ENCODE measurements at places on chromosomes 1 and 21.

DNA sequence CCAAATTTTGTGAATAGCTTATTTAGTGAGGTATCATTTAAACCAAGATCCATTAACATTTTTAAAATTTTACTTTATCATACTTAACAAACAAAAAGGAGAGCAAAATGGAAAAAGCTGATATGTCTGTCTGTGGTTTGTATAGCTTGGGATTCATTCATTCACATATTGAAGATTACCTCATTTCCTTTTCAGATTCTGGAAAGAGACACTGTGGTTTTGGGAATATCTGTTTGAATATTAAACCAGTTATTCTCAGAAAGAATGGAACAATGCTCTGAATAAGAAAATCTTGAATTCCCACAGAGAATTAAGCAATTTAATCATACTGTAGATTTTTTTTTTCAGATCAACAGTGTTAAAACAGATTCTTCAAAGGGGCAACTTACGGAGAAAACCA lies 93.8 kb upstream of the PRDX6 start:
- no peak for ATAC-seq

GRCh38 chr1:171343727-171344472 lies 29.9 kb downstream of the FMO4 start:
- ATAC-seq = no peak

DNA sequence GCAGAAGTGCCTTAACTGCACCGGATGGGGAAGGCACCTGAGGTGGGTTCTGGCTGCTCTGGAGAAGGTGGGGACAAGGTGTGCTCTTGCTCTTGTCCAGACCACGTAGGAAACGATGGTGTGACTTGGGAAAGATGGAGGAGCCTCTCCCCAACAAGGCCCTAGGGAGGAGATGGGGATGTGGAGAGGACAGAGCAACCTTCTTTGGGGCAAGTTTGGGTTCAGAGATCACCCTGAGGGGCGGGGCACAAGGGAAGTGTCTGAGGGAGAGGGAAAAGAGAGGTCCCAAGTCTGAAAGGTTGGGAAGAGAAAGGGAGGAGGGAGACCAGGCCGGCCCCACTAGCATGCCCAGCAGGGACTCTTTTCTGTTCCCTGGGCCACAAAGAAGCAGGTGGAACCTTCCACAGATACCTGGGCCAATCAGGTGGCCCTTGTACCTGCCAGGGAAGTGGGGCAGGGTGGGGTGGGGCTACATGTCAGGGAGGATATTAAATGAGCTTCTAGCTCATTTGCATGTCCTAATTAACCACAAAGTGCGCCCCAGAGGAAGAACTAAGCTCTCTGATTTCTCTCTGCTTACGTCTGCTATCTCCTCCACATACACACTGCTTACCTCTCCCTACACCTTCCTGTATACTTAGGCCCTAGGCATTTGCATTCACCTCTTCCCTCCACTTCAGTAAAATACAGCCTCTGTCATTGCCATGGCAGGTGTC lies 15.9 kb downstream of the INKA2 start:
- no peak for ATAC-seq

DNA sequence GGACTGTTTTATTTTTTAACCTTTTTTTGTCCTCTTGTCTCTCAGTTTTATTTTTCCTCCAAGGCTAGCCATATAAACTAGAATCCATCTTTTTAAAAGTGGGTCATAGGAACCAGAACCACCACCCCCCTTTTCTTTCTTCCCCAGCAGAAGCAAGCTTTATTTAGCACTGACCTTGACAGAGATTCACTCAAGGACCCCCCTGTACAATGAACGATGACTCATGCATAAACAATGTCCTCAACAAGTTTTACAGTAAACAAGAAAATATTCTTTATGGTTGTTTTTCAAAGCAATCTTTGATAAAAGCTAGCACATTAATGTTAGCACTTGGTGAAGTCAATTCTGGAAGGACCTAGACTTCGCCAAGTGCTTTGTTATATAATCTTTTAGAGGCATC lies 14.1 kb downstream of the PKN2 start:
- no peak for ATAC-seq

DNA sequence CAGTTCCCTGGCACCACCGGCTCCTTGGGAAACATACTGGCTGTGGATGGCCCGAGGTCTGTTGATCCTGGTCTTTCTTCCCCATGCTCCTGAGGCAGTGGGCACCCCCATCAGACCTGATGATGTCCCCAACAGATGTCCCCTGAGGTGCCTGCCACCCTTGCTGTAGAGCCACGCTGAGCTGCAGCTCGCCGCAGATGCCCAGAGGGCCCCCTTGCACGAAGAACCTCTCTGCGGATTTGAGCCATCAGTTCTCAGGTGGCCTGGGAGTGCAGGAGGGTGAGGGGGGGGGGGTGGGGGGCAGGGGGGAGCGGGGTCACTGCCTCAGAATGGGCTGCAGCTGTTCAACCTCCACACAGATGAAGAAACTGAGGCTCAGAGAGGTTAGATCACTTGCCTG lies 60.9 kb downstream of the GLIS1 start:
- ATAC-seq = no peak

DNA sequence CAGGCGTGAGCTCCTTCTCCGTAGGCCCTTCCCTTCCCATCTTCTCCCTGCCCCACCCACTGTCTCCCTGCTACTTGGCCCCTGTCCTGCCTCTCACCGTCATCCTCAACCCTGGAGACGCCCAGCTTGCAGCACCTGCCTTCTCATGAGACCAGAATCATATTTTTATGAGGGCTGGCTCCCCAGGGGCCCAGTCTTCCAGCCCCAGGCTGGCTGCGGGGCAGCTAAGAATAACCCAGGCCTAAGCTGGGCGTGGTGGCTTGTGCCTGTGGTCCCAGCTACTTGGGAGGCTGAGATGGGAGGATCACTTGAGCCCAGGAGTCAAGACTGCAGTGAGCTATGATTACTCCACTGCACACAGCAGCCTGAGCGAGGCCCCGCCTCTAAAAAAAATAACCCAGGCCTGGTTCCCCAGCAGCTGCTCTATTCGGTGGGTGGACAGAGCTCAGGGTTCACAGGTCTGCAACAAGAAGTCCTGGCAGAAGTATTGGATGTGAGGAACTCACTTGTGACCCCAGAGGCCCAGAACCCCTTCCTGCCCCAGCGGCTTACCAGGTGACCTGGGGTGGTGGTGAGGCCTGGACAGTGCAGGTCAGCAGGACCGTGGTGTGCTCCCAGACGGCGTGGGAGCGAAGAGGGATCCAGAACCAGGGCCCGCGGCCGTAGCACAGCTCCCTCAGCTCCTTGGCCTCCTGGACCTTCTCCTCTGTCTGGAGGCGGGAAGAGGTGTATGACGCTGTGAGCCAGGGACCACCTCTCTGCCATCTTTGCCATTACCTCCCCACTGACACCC lies 6.4 kb downstream of the MYOM3 start:
- ATAC-seq = no peak

- peak; percentile 16 for ATAC-seq
Observed at GRCh38 chr1:38029685-38030511, 16.7 kb downstream of the POU3F1 start.

- no peak for ATAC-seq
Observed at GRCh38 chr1:44223187-44223610, 9.9 kb downstream of the DMAP1 start.

- ATAC-seq = no peak
Observed at GRCh38 chr1:17207540-17207939, 2.6 kb downstream of the PADI1 start.

DNA sequence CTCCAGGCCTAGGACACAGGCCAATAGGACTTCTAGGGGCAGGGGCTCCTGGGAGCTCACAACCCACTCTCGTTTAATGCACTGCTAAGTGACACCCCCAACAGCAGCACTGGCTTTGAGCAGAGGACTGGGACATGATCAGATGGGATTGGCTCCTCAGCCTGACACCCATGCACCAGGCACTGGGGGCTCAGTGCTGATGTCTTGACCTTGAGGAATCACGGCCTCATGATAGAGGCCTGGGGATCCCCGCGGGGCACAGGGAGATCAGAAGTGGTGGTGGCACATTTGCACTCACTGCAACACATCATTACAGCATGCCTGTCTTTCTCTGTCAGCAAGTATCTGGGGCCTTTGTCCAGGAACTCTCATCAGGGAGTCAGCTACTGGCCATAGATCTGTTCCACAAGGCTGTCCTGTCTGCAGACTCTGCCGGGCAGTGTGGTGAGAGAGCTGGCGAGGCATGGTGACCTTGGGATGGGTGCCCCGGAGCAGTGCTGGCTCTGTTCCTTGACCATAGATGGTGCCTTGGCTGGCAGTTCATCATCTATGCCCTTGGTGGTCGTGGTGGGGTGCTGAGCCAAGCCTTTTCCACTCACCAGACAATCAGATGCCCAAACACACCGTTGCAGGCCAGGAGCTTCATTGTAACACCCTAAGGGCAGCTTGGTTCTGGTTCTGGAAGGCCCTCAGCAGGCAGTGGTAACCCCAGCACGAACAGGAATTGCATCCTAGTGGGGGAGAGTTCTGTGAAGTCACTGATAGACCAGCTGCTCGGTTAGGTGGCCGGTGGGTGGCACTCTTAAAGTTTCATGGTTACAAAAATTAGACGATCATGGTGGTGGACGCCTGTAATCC lies 22.2 kb upstream of the PARP1 start:
- ATAC-seq = no peak

GRCh38 chr1:53644496-53644895 lies 94.5 kb downstream of the GLIS1 start:
- no peak for ATAC-seq

- no peak for ATAC-seq
Observed at GRCh38 chr1:17277511-17278159, 28.7 kb downstream of the PADI3 start.

DNA sequence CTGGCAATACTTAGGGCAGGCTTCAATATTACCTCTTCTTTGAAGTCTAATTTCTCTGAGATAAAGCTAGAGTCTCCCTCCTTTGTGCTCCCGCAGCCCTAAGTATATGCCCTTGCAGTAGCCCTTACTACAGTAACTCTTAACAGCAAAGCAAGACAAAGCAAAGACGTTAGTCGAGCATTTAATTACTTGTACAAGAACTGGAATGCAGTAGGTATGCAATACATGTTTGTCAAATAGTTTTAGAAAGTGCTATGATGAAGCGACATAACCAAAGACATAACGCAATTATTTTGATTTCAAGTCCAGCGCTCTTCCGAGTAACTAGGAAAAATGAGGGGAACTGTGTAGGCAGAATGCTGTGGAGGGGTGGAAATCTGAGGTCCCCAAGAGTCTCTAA lies 1.6 kb downstream of the P3H1 start:
- no peak for ATAC-seq

DNA sequence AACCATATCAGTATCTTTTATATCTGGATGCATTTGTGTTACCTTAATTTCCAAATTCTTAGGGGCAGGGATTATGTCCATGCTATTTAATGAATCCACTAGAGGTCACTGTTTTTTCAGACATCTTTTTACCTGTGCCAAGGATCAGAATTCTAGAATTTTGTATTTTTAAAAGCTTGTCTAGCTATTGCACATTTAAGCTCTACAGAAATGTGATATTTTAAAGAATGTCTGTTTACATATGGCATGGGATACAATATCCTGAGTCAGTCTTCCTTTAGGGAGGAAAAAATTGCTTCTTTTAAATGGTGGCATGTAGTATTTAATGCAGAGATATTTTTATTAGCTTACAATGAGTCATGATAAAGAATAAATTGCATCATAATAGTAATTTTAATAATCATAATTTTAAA lies 11.3 kb downstream of the RPAP2 start:
- no peak for ATAC-seq

GRCh38 chr1:20137604-20138003 lies 1.5 kb upstream of the PLA2G2F start:
- ATAC-seq = no peak
